ENCODE measurements at places on chromosomes 4 and X. TPM values are rescaled to one million over a fixed set of nuclear protein-coding genes. Genes with fewer than 3 reads are reported as not detected.

The BMP3 gene
- total RNA-seq, result 0.80 TPM

The AFF2 gene
- total RNA-seq, result 0.27 TPM

The DMP1 gene
- total RNA-seq, result not detected

The REPS2 gene
- total RNA-seq, result 46.5 TPM

The C1QTNF7 gene
- 6.0 TPM for total RNA-seq

The ATP1B4 gene
- total RNA-seq, result not detected

The PLK4 gene
- 6.8 TPM for total RNA-seq

The MGST2 gene
- total RNA-seq, result 101 TPM

The TSPAN6 gene
- 26.1 TPM for total RNA-seq

The GRPR gene
- total RNA-seq, result 1.0 TPM

The POF1B gene
- total RNA-seq, result 3.6 TPM

The CNKSR2 gene
- total RNA-seq, result 6.8 TPM

The CCDC120 gene
- 15.0 TPM for total RNA-seq

The MAGIX gene
- 16.6 TPM for total RNA-seq

The CCSER1 gene
- total RNA-seq, result 11.9 TPM

The ESX1 gene
- total RNA-seq, result 31.9 TPM

The TMSB15A gene
- 15.7 TPM for total RNA-seq

The ANK2 gene
- total RNA-seq, result 3.5 TPM

The SMIM43 gene
- total RNA-seq, result not detected

The CXCR3 gene
- total RNA-seq, result not detected

The YY2 gene
- 13.7 TPM for total RNA-seq

The SPANXA2 gene
- total RNA-seq, result 3.2 TPM

The TENM3 gene
- 52.3 TPM for total RNA-seq

The NBDY gene
- total RNA-seq, result 26.2 TPM

The SNCA gene
- total RNA-seq, result 5.6 TPM

The SMPX gene
- 4.2 TPM for total RNA-seq

The MAGEA1 gene
- total RNA-seq, result 5.4 TPM

The FAM47A gene
- 0.17 TPM for total RNA-seq

The SHROOM2 gene
- total RNA-seq, result 36.8 TPM

The KLHL4 gene
- total RNA-seq, result 0.23 TPM

The CT83 gene
- 5.6 TPM for total RNA-seq

The PNCK gene
- 50.6 TPM for total RNA-seq

The FDCSP gene
- not detected for total RNA-seq

The IL2RG gene
- 2.8 TPM for total RNA-seq

The LUZP4 gene
- total RNA-seq, result not detected

The TMPRSS11B gene
- total RNA-seq, result not detected

The CPEB2 gene
- total RNA-seq, result 47.3 TPM
